ENCODE measurements at places on chromosomes 6 and 20.

GRCh38 chr6:16752206-16752866 is 8.9 kb downstream of the ATXN1 start:
- DNase-seq, result no peak

DNA sequence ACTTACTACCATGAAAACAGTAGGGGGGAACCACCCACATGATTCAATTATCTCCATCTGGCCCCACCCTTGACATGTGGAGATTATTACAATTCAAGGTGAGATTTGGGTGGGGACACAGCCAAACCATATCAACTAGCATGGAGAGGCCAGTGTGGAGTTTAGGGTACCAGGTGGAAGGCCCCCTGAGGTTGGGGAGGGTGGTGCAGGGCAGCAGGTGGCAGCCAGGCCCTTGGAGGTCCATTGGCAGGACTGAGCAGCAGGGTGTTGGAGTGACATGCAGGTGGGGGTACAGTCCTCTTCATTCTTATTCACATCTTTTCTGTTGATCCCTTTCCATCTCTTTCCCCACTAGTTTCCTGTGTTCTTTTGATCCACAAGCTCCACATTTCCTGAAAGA is 42.9 kb downstream of the PHACTR3 start:
- DNase-seq, result no peak

DNA sequence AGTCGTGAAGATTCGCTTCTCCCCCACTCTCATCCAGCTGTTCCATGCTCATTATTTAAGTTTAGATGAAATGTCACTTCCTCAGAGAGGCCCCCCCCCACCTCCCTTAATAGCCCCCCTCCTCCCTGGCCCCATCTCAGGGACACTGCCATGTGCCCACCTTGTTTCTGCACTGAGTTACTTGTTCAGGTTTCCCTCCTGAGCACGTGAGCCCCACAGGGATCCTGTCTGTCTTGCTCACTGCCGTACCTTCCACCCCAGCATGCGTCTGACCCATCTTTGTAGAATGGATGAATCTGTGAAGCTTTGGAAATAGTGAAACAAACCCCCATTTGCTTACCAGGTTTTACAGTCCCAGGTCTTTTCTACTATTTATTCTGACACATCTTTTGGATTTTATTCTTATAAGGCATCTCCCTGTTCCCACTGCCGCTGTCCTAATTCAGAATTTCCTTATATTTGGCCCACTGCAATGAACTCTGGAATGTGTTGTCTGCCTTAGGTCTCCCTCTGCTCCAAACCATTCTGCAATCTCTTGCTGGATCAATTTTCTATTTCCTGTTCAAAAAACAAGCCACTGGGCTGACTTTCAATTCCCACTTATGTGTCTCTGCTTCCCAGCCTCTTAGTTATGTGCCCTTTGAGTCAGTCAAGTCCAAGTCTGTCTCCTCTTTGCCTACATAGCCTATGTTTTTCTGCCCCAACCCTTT is 136.5 kb upstream of the ECI2 start:
- DNase-seq, result no peak

GRCh38 chr20:63049191-63049518 is 42.4 kb upstream of the BHLHE23 start:
- no peak for DNase-seq

GRCh38 chr6:165404697-165405096 is 95.3 kb upstream of the C6orf118 start:
- DNase-seq, result no peak

- no peak for DNase-seq
These were observed 61.6 kb downstream of the MDGA1 start for GRCh38 chr6:37636116-37636515.

DNA sequence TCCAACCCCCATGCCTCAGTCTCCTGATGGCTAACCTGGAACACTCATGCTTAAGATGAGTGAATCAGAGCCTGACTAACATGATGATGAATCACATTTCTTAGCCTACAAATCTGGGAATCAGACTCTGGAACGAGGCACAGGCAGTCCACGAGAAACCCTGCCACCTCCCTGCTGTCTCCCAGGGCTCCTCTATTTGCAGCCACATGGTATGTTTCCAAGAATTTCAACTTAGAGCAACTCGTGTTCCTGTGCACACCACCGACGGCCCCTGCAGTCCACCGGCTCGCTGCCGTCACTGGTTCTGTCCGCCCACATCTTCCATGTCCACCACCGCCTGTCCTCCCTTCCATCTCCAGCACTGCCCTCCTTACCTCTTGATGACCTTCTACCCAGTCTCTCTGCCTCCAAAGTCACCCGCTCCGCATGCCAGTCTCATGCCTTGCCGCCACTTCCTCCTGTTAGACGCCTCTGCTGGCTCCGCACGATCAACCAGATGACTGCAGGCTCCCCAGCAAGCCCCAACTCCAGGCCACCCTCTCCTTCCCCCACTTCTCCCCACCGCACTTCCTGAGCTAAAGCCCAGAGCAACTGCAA is 87.6 kb downstream of the AGPAT4 start:
- no peak for DNase-seq

Measured in activated naive CD4-positive, alpha-beta T cell treated with anti-CD3 and anti-CD28 coated beads, Interleukin-2, amount 50 U/mL, for 16 hours (primary cell).